Vagina (tissue), 2 donors: ENCODE measurements at places on chromosomes 3 and 15.

DNA sequence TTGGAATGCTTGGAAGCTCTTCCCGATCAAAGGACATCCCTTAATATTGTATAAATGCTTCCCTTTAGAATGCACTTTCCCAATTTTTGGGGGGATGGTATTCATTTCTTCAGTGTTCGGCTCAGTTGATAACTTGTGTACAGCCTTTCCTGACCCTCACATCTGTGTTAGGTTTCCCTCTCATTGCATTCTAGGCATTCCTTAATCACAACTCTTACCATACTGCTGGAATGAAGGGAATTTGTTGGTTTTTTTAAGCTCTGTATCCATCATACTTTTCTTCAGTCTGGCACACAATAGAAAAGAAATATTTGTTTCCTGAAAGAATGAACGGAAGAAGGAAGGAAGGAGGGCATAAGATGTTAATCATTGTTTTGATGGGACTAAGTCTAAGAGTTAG is 119.5 kb downstream of the CHST2 start:
- H3K27me3 ChIP-seq, result no peaks in the 10 kb centered on the region
- DNase-seq, result no peak
- H3K4me3 ChIP-seq, result no peak overlapping the region
- H3K27ac ChIP-seq, result no peak overlapping the region

DNA sequence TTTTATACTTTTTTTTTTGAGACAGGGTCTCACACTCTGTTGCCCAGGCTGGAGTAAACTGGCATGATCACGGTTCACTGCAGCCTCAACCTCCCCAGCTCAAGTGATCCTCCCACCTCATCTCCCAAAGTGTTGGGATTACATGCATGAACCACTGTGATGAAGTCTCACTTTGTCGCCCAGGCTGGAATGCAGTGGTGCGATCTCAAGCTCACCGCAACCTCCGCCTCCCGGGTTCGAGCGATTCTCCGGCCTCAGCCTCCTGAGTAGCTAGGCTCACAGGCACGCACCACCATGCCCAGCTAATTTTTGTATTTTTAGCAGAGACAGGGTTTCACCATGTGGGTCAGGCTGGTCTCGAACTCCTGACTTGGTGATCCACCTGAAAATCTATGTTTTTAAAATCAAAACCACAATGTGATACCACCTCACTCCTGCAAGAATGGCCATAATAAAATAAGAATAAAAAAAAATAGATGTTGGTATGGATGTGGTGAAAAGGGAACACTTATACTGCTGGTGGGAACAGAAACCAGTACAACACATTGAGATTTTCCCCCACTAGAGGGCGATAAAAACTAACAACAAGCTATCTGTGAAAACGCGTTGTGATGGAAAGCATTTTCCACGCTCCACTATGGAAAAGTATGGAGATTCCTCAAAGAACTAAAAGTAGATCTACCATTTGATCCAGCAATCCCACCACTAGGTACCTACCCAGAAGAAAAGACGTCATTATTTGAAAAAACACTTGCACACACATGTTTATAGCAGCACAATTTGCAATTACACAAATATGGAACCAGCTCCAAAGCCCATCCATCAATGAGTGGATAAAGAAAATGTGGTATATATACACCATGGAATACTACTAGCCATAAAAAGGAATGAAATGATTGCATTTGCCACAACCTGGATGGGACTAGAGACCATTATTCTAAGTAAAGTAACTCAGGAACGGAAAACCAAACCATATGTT is 26.8 kb upstream of the OCA2 start:
- no peak overlapping the region for H3K4me3 ChIP-seq
- no peaks in the 10 kb centered on the region for H3K27me3 ChIP-seq
- H3K4me1 ChIP-seq, result no peaks in the 10 kb centered on the region
- no peaks in the 10 kb centered on the region for H3K36me3 ChIP-seq

- no peak overlapping the region for H3K4me3 ChIP-seq
- H3K36me3 ChIP-seq, result no peaks in the 10 kb centered on the region
- H3K27me3 ChIP-seq, result no peaks in the 10 kb centered on the region
- H3K4me1 ChIP-seq, result no peaks in the 10 kb centered on the region
Observed at GRCh38 chr15:74400313-74400860, 32.9 kb upstream of the CYP11A1 start.

DNA sequence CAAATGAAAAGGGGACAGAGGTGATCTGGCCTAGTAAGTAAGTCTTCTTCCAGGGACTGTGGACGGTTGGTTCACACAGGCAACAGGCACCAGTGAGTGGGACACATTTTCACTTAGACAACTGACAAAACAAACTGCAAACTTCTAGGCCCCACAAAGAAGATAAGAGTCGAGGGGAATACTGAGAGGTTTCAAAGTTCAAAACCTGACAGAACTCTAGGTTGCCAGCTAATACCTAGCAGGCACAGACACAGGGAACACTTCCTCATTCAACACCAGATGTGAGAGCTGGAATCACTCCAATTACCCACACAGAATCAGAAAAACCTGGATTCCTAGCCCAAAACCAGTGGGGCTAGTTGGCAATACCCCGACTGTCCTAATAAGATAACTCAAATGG is 621.7 kb downstream of the ZPLD1 start:
- no peak overlapping the region for H3K4me3 ChIP-seq
- no peak overlapping the region for H3K27ac ChIP-seq
- no peak for DNase-seq
- no peaks in the 10 kb centered on the region for H3K27me3 ChIP-seq
- no peaks in the 10 kb centered on the region for H3K36me3 ChIP-seq

DNA sequence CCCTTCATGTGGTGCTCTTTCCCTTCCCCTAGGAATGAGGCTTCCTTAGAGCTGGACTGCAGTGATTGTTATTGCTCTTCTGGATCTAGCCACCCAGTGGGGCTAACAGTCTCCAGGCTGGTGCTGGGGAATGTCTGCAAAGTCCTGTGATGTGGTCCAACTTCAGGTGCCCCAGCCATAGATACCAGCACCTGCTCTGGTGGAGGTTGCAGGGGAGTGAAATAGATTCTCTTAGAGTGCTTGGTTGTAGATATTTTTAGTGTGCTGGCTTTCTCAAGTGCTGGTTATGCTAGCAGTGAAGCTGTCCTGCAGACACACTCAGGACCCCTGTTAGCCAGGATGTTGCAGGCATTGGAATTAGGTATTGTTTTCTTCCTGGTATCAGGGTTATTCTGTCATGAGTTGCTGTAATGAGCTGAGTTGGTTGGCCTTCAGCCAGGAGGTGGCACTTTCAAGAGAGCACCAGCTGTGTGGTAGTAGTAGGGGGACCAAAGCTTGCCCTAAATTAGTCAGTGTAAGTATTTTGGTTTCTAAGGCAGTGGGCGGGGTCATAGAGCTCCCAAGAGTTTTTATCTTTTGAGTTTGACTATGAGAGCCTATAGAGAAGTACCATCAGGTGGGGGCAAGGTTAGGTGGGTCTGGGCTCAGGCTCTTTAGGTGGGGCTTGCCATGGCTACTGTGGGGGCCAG is 317.5 kb upstream of the SGO1 start:
- no peaks in the 10 kb centered on the region for H3K27me3 ChIP-seq
- H3K4me3 ChIP-seq, result no peak overlapping the region
- no peaks in the 10 kb centered on the region for H3K36me3 ChIP-seq

GRCh38 chr3:114714957-114715460 is 421.2 kb downstream of the TIGIT start:
- no peaks in the 10 kb centered on the region for H3K4me1 ChIP-seq
- H3K4me3 ChIP-seq, result no peak overlapping the region
- H3K36me3 ChIP-seq, result no peaks in the 10 kb centered on the region
- no peaks in the 10 kb centered on the region for H3K27me3 ChIP-seq
- H3K27ac ChIP-seq, result no peak overlapping the region
- no peak for DNase-seq
